Panc1 (cell line): ENCODE measurements at places on chromosomes 12 and 14.

DNA sequence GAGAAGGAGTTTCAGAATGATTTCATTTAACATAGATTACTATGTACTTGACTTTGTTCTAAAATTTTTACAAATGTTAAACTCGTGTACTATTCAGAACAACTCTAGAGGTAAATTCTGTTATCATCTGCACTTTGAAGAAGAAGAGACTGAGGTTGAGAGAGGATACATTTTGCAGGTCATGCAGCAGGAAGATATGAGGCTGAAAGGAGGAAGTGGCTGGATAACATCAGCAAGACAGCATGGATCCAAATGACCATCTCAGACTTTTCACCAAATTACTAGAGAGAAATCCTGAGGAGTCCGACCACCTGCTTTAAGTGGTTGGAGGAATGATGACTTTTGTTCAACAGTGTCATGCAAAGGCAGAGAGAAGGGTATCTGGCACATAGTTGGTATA is 84.9 kb downstream of the ASCL4 start:
- no peak for DNase-seq

- no peak for DNase-seq
Observed at GRCh38 chr12:38903596-38903995, 1.8 kb downstream of the CPNE8 start.

- DNase-seq: no peak
Observed at GRCh38 chr12:39502726-39503125, 59.8 kb upstream of the KIF21A start.

- DNase-seq: no peak
Observed at GRCh38 chr12:63525831-63526230, 142.5 kb downstream of the DPY19L2 start.

- no peak for DNase-seq
Observed at GRCh38 chr14:55139141-55139540, 10.1 kb downstream of the LGALS3 start.

DNA sequence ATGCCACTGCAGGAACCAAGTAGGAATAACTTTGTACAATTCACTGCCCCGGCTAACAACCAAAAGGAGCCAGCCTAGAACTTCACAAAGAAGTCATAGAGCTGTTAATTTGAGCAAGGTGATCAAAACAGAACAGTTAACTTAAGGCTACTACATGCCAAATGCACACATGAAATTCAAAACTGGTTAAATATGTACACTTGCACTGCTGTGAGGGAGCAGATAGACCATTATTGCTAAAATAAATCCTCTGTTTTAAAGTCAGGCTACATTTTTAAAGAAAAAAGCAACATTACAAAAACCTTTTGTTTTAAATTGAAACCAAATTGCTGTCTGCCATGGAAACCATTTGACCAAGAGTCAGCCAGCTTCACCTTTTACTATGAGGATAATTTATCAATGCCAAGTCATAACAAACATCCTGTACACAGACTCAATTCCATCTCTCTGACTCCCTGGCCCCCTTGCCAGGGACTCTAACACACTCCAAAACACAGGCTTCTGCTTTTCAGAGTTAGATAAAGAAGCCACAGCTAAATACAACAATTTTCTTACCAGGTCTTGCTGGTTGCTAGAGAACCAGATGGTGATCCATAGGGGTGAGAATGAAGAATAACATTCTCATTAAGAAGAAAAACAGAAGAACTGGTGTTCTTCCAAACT is 84.0 kb downstream of the LRP6 start:
- DNase-seq: no peak

- DNase-seq: no peak
Observed at GRCh38 chr14:90846511-90846910, 30.3 kb upstream of the TTC7B start.

DNA sequence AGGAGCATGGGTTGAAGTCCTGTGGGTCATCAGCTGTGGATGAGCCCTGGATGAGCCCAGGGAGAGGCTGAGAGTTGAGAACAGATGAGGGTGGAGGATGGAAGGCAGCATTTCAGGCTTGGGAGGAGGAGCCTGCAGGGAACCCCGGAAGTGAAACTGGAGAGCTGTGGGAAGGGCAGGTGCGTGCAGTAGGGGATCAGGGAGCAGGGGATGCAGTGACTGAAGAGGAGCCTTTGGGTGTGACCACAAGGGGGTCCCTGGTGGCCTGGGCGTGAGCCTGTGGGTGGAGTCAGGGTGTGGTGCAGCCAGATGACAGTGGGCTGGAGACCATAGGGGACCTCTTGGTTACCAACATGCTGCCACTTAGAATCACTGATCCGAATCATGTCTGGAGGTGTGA is 115.5 kb downstream of the PAPOLA start:
- no peak for DNase-seq

- DNase-seq: no peak
Observed at GRCh38 chr12:3686463-3686862, 66.4 kb downstream of the CRACR2A start.

DNA sequence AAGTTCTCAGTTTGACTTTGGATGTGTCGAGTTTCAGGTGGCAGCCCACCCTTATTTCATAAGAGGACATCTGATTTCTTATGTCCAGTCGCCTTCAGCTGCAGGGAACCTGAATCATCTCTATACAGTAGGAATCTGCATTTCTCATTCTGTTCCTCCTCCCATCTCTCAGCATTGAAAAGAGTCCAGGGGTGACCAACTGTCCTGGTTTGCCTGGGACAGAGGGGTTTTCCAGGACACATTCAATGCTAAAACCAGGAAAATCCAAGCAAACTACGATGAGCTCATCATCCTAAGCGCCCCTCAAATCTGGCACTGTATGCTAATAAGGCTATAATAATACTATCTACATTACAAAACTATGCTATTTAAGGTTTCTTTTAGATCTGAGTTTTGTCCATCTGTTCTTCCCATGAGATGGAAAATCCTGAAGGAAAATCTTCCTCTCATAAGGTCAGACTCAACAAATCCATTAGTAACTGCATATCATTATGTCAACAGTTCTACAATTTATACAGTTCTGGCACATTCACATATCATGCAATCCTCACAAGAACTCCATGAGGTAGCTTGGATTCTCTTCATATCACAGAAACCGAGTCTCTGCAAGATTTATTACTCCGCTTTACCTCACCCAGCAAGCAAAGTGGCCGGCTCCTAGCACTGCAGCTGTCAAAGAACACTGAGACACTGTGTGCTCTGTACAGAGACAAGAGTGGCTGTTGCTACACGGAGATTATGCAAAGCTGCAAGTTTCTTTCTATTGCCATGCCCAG is 15.6 kb upstream of the CALM1 start:
- no peak for DNase-seq

DNA sequence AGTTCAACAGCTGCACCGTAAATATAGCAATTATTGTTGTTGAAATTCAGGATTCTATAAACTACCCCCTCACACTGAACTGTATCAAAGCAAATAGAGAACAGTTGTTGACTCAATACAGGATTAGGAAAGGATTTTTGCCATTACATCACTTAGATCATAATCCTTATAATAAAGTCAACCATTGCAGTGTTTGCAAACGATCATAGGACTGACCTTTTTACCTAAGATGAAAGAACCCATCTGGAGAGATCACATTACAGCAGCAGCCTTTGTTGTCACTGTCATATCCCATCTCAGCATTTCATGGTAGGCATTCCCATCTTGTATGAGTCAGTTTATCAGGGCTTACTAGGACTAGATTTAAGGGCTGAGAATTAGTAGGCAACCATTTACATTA is 96.1 kb downstream of the IPO8 start:
- no peak for DNase-seq

DNA sequence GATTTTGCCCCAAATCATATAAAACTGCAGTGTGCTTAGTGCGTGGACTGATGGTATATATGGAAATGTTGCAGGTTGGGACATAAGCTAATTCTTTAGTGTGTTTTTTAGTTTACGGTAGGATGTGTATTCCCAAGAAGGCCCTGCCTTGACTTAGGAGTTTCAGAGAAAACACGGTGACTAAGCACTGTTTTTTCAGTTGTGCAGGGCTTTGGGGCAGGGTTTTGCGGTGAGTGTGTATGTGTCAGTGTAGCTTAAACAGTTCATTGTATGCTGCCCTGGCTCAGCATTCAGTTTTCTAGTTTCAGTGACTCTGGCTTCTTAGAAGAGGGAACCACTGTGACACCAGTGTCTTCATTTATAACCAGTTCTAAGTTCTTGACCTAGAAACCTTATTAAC is 101.2 kb downstream of the AKAP6 start:
- DNase-seq: no peak

GRCh38 chr12:96233939-96234461 is 39.8 kb downstream of the ELK3 start:
- DNase-seq: no peak

GRCh38 chr12:111868676-111869588 is 26.9 kb downstream of the MAPKAPK5 start:
- no peak for DNase-seq

DNA sequence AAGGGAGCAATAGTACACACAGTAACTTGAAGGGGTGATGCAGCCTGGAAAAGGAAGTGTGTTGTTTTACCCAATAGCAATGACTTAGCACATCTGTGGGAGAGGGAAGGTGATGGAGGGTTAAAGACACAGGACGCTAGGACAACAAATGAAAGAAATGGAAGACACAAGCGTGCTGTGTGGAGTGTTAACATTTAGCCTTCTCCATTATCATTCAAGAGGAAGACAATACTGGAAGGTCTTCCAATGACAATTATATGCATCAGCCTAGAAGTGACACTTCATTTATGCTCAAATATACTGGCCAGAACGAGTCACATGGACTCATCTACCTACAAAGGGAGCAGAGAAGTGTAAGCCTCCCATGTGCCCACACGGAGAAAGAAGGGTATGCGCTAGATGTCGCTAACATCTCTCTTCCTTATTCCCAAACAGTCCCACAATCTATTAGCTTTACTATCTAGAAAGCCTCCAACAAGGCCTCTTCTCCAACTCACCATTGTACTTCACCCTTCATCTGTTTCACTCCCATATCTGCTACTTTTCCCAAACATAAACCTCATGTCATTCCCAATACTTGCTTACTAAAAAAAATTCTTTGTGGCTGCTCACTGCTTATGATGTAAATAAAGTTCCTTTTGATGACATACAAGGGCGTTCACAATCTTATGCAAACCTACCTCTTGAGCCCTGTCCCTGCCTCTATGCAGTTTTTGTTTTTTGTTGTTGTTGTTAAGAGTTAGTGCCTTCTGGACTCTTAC is 20.3 kb downstream of the PPM1H start:
- DNase-seq: no peak

- no peak for DNase-seq
Observed at GRCh38 chr12:32964981-32965585, 68.5 kb upstream of the PKP2 start.

GRCh38 chr12:120489018-120489417 is 6.9 kb upstream of the DYNLL1 start:
- DNase-seq: no peak

GRCh38 chr14:34013721-34014060 is 62.8 kb upstream of the EGLN3 start:
- DNase-seq: no peak

GRCh38 chr12:53695152-53696145 is 19.6 kb upstream of the ATP5MC2 start:
- no peak for DNase-seq

DNA sequence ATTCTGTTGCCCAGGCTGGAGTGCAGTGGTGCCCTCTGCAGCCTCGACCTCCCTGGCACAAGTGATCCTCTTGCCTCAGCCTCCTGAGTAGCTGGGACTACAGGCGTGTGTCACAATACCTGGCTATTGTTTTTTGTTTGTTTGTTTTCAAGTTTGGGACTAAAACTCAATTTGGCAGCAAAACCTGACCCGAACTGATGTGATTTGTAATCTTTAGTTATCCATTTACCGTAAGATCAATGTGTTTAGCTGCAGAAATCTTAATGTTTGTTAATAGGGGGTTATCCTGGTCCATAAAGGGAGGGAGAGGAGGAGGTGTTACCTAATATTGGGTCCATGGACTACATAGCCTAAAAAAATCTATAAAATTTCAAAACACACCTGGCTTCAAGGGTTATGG is 738 bp upstream of the C1S start:
- DNase-seq: no peak

GRCh38 chr12:22276867-22277266 is 57.6 kb downstream of the ST8SIA1 start:
- no peak for DNase-seq

- no peak for DNase-seq
Observed at GRCh38 chr12:79283364-79283763, 407.4 kb downstream of the PAWR start.

DNA sequence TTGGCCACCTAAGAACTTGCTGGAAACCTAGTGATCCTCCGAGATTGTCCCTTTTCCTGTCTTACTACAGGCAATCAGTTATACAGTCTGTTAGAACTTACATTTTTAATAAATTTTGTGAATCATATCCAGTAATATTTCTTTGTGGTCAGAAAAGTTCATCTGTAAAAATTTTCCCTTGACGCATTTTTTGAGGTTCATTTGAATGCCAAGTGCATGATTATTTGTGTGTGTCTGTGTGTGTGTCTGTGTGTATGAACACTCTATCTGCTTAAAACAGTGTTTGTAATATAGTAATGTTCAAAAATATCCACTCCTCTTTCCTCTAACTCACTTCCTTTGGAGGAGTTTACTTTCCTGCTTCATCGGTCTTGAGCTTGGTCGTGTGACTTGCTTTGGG is 468.7 kb upstream of the FLRT2 start:
- DNase-seq: no peak

GRCh38 chr12:42332301-42333285 is 6.6 kb downstream of the PPHLN1 start:
- DNase-seq: no peak

GRCh38 chr12:13027032-13027431 is 17.1 kb upstream of the FAM234B start:
- no peak for DNase-seq

- no peak for DNase-seq
Observed at GRCh38 chr14:92905667-92906066, 17.3 kb upstream of the CHGA start.

GRCh38 chr12:16606991-16607390 is 1.0 kb upstream of the LMO3 start:
- no peak for DNase-seq

- DNase-seq: no peak
Observed at GRCh38 chr12:120130011-120130410, 13.5 kb upstream of the RAB35 start.

DNA sequence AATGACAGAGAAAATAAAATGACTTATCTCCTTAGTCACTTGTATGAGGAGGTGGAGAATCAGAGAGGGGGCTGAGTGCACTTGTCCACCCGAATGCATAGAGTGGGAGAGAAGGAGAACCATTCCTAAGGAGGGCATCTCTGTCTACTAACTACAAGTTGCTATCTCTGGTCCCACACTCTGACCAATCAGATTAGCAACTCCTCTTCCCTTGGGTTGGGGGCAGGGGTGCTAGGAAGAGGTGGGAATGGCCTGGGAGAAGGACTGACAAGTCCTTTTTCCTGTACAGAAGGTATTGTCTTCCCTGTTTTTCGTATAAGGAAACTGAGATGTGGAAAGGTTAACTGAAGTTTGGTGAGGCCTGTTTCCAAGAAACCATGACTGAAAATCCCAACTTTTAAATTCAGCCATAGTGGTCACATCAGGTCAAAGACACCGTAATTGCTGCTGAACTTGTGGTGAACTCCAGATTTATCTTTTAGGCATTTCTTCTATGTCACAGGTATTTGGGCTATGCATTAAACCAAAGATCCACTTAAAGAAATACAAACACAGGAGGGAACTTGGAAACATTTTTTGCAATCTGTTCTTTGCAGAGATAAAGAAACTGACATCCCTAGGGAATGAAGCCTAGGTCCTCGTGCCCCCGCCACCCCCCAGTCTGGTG is 207.8 kb downstream of the CRADD start:
- DNase-seq: no peak
